ENCODE measurements at places on chromosomes 16 and 17.

- peak; percentile 26 for DNase-seq
Measured at GRCh38 chr17:49360796-49361128, 1.3 kb downstream of the ZNF652 start.

- no peak for DNase-seq
Measured at GRCh38 chr16:66162821-66163220, 203.7 kb upstream of the CDH5 start.

- no peak for DNase-seq
Measured at GRCh38 chr16:79379095-79379494, 221.4 kb downstream of the MAF start.

GRCh38 chr17:79607940-79608623 is 2.8 kb downstream of the RBFOX3 start:
- peak; percentile 33 for DNase-seq

- DNase-seq = peak; percentile 64
Measured at GRCh38 chr16:84672276-84673202, 24.2 kb downstream of the KLHL36 start.

DNA sequence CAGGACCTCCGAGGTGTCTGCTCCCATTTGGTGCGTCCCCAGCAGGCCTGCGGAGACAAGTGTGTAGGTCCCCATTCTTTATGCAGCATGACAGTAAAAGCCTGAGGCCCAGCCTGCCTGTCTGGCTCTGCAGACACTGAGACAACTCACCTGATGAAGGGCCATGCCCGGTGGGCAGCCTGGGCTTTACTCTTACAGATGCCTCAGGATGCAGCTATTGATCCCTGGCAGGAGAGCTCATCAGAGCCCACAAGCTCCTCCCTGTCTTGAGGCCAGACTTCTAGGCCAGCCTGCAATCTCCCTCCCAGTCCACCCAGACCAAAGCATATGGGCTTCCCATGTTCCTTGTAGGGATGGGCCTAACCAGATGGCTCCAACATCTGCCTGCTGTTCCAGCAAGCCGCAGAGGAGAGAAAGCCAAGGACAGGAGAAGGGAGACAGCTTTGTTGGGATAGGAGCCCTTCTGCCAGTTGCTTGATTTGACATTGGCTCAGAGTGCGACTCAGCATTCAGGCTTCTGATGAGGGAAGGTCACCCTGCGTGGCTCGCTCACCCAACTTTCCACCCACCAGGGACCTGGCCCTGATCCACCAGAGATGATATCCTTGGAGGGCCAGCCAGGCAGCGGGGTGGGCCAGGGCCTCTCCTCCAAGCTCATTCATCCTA is 87.5 kb downstream of the SOCS1 start:
- no peak for DNase-seq

DNA sequence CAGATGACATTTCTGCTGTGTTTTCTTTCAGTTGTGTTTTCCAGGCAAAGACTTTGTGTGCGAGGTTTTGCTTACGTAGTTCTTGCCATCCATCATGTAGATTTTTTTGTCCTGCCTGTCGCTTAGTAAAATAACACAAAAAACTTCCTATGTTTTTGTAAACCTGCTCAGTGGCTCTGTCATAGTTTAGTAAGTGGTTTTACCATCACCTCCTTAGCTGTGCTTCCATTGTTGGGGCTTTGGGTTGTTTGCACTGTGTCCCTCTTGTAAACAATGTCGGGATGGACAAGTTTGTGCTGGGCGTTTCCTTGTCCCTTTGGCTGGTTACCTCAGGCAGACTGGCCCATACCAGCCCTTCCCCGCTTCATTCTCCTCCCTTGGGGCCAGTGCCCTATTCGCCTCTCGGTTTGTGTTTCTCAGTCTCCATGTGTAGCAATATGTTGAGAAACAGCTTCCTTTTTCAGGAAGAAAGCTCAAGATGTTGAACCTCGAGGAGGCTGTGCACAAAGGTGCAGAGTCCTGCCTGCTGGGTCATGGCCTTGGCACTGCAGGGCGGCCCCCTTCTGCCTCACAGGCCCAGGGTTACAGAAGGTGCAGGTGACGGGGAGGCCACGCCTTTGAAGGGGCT is 74.6 kb downstream of the KSR1 start:
- DNase-seq = no peak

DNA sequence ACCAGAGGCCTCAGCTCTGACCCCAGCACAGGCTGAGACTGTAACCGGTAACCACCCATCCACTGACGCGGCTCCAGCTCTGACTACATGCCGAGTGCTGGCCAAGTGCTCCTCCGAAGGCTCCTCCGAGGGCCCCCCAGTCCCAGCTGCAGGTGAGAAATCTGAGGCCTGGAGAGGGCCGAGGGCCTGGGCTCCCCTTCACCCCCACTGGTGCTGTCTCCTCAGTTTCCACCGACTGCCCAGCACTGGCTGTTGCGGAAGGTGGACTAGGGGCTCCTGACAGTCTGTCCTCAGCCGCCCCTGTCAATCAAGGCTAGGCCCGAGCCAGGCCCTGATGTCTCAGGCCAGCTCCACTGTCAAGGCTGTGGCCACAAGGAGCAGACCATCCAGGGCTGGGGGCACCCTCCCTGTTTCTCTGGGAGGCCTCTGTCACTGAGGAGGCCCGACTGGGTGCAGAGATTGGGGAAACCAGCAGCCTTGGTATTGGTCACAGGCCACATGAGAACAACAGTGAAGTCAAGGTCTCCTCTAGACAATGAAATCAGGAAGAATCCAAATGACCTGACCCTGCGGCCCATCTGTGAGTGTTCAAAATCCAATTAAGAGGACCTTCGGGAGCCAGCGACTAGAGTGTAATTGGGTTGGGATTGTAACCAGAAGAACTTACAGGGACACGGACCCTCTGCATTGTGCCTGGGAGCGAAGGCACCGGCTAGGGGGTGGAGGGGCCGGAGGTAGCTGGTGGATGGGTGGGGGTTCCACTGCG is 5.1 kb downstream of the TMEM235 start:
- no peak for DNase-seq

- DNase-seq = no peak
Measured at GRCh38 chr16:61289141-61289540, 747.1 kb downstream of the CDH8 start.

GRCh38 chr16:65789161-65789945 is 577.1 kb upstream of the CDH5 start:
- no peak for DNase-seq

- DNase-seq = peak; percentile 91
Measured at GRCh38 chr17:8922451-8922850, 43.1 kb downstream of the PIK3R5 start.

- DNase-seq = peak; percentile 12
Measured at GRCh38 chr17:3959295-3959899, 4.8 kb downstream of the ATP2A3 start.

- DNase-seq = no peak
Measured at GRCh38 chr16:81581107-81581506, 136.5 kb downstream of the CMIP start.

DNA sequence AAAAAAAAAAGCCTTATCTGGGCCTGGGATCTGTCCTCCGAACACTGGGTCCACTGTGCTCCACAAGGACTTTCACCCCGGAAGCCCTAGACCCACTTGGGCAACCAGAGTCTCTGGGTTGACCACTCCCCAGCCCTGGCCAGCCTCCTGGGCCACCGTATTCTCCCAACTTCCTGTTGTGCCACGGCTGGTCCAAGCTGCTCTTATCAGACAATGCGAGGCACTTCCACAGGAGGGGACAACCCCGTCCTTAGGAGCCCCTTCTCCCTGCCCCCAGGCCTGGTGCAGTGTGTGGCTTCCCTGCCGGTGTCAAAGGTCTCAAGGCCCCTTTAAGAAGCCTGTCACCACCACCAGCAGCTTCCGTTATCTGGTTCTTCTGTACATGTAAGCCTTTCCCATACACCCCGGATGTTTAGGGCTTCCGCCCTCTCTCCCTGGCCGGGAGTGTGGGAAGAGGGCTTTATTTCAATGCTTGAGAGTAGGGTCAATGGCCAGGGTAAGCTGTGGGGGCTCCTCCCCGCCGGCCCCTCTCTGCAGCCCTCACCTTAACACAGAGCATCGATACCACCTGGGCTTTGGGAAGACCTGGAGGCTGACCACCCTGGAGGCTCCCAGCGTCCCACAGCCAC is 313.0 kb downstream of the SEC14L1 start:
- no peak for DNase-seq

DNA sequence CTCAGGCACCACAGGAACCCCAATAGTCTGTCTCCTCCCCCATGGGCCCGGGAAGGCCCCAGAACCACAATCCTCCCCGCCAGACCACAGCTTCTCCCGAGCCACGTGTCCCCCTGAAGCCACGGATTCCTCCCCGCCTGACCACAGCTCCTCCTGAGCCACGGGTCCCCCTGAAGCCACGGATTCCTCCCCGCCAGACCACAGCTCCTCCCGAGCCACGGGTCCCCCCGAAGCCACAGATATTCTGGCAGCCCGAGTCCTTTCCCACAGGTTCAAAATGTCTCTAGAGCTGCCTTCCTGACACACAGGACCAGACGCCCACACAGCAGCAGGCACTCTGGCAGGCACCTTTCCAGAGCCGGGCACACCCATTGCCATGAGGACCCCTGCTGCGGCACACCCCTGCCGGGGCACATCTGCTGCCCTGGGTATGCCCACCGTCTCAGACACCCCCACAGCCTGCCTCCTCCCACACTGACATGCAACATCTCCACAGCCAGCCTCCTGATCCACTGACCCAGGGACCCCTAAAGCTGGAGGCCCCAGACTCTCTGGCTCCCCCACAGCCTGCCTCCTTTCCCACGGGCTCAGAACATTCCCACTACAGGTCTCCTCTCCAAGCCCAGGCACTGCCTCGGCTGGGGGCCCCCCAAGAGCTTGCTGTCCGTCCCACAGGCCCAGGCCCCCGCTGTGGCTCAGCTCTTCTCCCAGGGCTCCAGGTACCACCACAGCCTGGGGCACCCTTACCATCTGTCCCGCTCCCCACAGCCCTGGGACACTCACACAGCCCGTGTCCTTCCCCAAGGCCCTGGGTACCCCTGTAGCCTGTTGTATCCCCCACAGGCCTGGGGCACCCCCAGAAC is 2.2 kb downstream of the KIAA0753 start:
- no peak for DNase-seq

- no peak for DNase-seq
Measured at GRCh38 chr16:35506018-35506897, 2046.8 kb downstream of the TP53TG3F start.

DNA sequence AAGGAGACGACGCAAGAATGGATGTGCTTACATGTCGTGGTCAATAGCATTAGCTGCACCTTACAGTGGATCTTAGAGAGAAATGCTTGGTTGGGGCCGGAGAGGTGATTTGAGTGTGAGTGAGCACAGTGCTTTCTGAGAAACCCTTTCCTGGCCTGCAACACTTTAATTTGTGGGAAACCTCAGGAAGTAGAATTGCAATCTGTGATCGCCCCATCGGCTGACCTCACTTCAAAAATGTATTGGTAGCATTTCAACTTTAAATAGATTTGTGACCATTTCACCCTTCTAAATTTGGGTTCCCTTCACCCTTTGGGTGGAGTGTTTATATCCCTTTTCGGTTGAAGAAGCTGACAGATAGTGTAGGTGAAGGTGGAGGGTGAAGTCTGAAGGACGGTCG is 13.2 kb downstream of the PRKCB start:
- no peak for DNase-seq

DNA sequence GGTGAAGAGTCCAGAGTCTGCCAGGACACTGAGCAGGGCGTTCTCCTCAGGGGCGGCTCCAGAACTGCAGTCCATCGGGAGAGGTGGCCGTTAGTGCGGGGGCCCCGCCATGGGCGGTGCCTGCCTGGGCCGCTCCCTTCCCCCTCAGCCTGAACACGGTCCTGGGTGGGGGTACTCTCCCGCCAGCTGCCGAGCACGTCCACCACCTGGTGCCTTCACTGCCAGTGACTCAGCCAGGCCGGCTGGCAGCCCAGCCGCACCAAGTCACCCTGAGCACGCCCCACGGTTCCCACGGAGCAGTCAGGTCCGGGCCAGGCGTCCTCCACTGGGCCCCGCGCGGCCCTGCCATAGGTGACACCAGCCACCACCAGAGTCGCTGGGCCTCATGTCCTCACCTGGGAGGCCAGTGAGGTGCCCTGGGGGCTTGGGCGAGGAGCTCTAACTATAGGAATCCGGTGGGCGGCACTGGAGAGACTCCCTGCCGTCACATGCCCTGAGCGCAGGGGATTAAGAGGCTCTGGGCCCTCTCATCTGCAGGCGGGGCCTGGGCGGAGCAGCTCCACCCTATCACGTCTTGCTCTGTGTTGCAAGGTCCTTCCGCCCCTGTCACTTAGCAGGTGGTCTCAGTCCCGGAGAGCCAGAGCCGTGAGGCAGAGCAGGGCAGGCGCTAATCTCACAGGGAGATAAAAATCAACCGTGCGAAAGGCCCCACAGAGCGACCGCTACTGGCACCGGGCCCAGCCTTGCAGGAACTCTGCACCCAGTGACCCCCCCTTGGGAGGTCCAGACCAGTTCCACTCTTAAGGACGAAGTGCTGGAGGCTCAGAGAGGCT is 14.3 kb downstream of the PIEZO1 start:
- DNase-seq = peak; percentile 75

GRCh38 chr17:21823090-21823489 is 130.8 kb downstream of the KCNJ18 start:
- DNase-seq = no peak

DNA sequence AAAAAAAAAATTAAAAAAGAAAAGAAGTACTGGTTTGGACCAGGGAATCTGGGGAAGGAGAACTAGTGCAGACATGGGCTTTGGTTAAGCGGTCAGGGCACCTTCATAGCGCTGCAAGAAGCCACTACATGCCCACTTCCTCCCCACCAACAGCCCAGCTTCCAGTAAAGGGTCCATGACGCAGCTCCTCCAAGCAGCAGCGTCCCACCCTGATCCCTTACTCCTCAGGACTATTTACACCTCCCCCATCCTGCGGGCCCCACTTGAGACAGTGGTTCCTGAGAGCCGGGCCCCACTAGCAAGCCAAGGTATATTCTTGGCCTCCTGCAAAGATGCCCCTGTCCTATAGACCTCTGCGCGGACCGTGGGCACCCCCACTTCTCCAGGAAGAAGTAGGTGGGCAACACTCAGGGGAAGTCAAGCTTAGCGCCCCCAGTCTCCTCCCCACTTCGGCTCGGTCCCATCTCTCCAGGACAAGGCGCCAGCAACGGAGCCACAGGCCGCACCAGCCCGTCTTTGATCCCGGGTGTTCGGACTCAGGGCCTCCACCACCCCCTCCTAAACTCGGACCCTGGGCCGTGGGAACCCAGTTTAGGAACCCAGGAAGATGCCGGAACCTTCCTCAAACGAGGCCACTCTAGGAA is 913 bp upstream of the PRR14 start:
- DNase-seq = no peak

DNA sequence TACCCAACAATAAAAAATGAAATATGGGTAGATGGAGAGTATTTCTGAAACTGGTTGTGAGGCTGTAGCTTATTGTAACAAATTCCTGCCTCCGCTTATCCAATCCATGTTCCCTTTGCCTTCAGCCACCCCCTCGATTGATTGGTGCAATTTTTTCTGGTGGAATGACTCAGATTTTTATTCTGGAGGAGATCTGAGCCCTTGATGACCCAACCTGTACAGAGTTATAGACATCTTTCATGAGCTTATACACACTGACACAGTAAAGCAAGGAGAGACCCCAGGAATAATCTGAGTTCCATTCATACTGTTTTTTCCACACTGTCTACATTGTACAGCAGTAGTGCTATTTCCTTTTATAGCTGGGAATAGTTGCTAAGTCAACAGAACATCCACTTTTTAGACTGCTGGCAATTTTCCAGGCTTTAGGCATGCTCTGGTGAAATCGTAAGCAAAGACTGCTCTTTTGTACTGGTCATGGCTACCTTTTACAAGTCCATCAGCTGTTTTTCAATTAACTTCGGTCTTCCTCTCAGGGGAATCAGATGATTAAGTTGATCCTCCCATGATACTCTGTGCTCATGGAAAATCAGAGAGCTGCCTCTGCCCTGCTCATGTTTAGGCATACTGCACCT is 30.1 kb downstream of the CCL4 start:
- DNase-seq = peak; percentile 27

GRCh38 chr17:7436556-7437368 is 1.5 kb downstream of the TMEM102 start:
- DNase-seq = peak; percentile 77

GRCh38 chr16:19105891-19106624 is 7.7 kb upstream of the ITPRIPL2 start:
- peak; percentile 57 for DNase-seq
